ENCODE measurements at places on chromosomes 16 and 17. TPM values are rescaled to one million over a fixed set of nuclear protein-coding genes. Genes with fewer than 3 reads are reported as not detected.

DNA sequence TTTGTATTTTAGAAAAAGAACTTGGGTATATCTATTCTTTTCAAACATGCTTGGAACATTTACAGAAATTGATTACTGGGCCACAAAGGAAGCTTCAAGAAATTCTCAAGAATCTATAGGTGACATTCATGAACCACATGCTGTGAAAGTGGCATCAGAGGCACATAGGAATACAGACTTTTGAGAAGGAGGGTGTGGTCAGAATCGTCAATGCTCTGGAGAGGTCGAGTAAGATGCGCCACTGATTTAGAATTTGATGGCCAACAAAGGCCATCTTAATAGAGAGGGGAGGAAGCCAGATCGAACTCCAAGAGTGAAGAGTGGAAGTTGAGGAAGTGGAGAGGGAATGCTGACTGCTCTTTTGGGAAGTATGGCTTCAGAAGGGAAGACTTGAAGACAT is 3.5 kb upstream of the NSMCE1 start:
- no peak for DNase-seq

Gene CUEDC1
- total RNA-seq: 0.58 TPM

DNA sequence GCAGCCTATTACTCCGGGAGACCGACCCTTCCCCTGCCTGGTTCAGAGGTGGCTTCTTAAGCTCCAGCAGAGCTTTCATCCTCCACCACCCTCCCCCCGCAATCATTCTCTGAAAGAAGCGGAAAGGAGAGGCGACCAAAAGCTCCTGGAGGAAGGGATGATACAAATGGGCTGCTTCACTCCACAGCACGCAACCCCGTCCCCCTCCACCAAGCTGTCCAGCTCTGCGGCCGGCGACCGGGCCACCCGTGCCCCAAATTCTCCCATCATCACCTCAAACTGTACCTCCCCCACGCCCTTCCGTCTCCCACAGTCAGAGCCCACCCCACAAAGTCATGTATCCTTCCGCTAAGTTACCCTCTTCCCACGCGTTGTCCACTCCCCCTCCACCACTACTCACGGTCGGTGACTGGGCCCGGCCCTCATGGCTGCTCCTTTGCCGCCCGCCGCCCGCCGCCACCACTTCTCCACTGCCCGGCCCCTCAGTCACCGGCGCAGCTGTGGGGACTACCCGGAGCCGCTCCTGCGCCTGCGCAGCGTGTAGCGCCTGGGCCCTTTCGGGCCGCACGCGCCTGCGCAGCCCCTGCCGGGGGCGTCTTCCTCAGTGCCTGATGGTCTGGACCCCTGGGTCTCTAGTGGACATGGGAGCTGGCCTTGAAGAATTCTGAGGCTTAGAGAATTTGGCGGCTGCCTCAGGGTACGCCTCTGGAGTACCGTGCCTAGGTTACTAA is at the start of gene FAM222B:
Gene FAM222B, minus strand, starts transcription at position 509 of the 731 bp plus-strand sequence. CDS start 76,123 bp downstream, outside the sequence.
- DNase-seq: peak; percentile 97

- no peak for DNase-seq
These were observed 83.7 kb upstream of the CRHR1 start for GRCh38 chr17:45700171-45701090.

DNA sequence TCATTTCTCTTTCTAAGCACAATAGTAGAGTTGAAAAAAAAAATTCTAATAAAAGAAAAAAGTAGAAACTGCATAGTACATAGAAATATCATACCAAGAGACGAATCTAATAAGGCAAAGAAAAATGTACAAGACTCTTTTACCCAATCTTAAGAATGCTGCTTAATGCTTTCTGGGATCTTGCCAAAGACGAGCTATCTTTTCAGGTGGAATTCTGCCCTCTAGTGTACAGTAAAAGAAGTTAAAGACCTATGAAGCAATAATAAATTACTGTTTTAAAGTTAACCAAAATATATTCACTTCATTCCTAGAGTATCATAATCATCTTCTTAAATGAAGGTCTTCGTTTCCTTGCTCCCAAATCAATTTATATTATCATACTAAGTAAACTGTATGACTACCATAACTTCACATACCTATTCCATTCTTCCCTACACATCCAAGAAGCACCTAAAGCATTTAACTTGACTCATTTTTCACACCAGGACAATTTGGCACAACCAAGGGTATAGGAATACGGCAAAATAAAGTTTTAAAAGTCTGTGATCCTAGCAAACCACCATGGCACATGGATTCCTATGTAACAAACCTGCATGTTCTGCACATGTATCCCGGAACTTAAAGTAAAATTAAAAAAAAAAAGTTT is 47.7 kb downstream of the CFDP1 start:
- DNase-seq: peak; percentile 63

Gene HOXB7
- 0.36 TPM for total RNA-seq

Gene MEOX1
- 0.50 TPM for total RNA-seq

DNA sequence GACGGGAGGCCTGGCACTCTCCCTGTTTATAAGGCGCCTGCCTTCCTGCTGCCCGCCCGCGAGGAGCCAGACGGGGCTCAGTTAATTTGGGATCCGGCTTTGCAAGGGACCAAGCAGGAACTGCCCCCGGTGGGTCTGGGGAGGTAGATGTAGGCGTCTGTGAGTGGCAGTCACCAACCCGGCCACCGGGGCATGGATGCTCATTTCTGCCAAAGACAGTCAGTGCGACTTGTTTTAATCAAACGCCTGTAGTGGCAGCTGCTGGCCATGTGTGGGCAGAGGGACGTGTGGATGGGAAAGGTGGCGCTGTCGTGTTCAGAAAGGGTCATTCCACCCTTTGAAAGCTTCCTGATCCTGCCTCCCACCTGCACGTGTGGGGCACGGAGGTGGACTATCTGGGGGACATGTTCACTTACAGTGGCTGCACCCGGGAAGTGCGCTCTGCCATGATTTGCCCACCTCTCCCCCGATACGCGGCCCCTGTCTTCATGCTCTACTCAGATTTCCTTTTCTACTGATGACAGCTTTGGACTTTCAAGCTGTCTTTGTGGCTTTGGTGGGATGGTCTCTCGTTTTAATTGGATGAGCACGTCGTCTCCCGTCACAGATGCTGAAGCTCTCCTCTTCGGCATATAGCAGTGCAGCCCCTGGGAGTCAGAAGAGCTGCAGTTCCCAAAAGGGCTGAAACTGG is 60.3 kb upstream of the CIBAR2 start:
- DNase-seq: no peak

DNA sequence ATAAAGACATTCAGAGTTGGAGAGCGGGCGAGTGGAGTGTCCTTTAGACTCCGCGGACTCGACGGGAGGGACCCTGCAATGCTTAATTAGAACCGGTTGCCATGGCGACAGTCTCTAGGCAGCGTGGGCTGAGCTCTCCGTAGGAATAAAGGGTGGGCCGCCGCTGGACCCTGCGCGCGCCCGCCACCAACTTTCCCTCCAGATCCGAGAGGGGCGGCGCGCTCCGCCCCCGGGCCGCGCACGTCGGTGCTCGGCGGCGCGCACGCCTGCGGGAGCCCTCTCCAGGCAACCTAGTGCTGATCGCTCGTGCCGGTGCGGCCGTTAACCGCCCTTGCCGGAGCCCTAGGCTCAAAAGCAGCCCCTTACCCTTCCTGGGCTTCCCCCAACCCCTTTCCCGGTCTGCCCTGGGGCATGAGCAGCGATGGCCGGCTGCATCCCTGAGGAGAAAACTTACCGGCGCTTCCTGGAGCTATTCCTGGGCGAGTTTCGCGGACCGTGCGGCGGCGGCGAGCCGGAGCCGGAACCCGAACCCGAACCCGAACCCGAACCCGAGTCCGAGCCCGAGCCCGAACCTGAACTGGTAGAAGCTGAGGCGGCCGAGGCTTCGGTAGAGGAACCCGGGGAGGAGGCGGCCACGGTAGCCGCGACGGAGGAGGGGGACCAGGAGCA is at the start of gene PPM1E:
Gene PPM1E, plus strand, starts transcription at position 278 of the 669 bp plus-strand sequence.
- DNase-seq: peak; percentile 86
